Kidney glomerular epithelial cell (primary cell): ENCODE measurements at places on chromosomes 11 and 22.

DNA sequence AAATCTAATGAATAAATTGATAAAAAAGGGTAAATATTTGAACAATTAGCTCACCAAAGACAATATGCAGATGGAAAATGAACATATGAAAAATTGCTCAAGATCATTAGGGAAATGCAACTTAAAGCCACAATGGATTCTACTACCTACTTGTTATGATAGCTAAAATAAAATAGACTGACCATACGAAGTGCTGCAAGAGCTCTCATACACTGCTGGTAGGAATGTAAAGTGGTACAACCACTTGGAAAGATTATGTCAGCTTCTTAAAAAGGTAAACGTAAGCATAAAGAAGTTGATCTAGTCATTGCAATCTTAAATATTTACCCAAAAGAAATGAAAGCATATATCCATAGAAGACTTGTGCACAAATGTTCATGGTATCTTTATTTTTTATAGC, 504.2 kb upstream of the ARHGAP42 start:
- no peak for DNase-seq

- peak; percentile 34 for DNase-seq
Observed at GRCh38 chr11:12087075-12088004, 23.1 kb upstream of the MICAL2 start.

GRCh38 chr11:125036933-125037332, 26.2 kb upstream of the SLC37A2 start:
- peak; percentile 11 for DNase-seq

GRCh38 chr22:39524089-39524752, 3.9 kb downstream of the ATF4 start:
- no peak for DNase-seq

DNA sequence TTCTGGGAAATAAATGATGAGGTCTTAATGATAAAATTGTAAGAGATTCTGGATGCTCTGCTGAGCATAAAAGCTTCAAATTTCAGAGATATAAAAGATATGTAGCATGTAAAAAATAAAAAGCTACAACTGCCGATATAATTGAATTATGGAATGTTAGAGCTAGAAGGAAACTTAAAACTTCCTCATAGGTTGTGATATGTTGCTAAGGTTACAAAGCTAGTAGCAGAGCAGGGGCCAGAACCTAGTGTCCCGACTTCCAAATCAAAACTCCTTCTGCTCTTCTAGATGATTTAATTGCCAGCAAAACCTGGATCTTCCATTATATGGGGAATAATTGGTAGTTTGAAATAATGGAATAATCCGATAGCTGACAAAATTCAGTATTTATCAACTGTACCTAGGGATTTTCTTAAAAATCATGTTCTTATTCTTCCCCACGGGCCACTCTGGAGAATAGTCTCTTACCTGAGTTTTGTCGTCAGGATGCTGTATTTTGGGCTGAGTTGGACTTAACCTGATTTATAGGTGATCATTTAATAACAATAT, at the start of gene ASCL3:
TSS of gene ASCL3 (minus strand) at position 499 of the 549 bp plus-strand sequence. CDS start 4,855 bp downstream, outside the sequence.
- no peak for DNase-seq

- peak; percentile 34 for DNase-seq
Observed at GRCh38 chr22:30286813-30287647, 2.3 kb downstream of the CASTOR1 start.

GRCh38 chr11:75655605-75656004, 13.2 kb downstream of the MAP6 start:
- no peak for DNase-seq

DNA sequence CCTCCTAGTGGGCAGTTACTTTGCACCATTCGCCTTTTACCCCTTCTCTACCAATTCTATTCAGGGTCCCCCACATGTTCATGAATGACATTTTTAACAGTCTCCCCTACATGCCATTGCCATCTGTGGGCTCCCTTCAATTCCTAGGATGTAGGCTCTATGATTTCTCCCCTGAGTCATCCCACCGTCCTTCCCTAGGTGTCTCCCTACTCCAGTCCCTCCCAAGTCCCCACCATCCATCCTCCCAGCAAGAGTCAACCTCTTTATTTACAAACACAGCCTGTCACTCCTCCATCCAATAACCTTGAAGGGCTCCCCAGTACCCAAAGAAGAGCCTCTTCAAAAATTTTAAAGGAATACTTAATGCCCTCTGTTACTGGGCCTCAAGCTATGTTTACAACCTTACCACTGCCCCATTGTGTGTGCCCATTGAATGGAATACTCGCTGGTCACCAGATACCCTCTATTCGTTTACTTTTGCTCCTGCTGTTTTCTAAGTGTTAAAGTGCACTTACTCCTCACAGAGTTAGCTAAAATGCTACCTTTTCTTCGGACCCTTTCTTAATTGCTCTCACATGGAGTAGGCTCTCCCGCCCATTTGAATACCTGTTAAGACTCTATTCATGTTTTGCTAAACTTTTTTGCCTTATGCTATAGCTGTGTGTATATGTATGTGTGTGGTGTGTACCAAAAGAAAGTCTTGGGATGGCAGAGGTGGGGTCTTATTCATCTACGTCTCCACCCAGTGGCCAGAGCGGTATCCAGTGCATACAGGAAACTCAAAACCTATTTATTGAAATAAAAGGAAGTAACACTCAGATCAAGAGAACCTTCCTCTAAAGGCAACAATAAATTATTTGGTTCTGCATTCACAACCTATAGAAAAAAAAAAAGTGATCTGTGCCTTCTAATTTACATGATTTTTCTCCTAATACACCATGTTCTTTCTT, 235.8 kb upstream of the CCDC90B start:
- peak; percentile 29 for DNase-seq

- DNase-seq = peak; percentile 24
Observed at GRCh38 chr11:112789481-112789880, 171.7 kb upstream of the NCAM1 start.

DNA sequence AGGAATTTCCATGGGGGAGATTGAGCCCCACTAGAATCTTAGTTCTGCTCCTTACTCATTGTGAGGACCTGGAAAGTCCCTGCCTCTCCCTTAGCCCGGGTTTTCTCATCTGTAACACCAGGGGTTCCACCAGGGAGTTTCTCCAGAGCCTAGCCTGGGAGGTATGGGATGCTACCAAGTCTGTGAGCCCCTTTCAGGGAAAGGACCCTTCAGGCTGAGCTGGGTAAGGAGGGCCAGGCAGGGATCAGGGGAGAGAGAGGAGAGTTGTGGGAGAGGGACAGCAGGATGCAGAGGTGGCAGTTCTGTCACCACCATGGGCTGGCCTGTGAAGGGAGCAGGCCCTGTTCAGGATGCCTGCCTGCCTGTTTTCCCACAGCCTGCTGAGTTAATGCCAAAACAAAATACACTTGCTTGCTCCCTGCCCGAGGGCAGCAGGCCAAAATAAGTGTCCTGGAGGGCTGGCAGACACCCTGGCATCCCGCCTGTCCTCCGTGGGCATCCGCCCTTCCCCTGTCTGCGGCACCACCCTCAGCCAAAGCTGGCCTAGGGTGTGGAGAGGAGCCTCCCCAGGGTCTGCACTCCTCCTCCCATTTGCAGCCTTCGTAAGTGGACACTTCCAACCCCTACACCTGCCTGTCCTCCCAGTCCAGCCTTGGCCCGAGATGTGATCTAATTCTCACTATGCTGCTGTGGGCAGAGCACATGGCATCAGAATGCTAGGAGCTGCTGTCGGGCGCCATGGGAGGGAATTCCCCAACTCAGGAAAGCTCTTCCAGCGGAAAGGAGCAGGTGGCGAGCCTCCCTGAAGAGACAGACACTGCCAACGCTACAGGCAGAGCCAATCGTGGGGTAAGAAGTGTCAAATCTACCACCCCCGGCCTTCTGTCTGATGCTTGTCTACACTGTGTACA, 5.9 kb upstream of the FCHSD2 start:
- peak; percentile 25 for DNase-seq

GRCh38 chr22:37109242-37109917, at the start of gene TMPRSS6:
Gene TMPRSS6, minus strand, starts transcription at chr22:37109713. Its CDS starts 6,296 bp downstream, at chr22:37103417.
- no peak for DNase-seq

GRCh38 chr11:128905345-128906184, 14.4 kb downstream of the KCNJ5 start:
- no peak for DNase-seq

DNA sequence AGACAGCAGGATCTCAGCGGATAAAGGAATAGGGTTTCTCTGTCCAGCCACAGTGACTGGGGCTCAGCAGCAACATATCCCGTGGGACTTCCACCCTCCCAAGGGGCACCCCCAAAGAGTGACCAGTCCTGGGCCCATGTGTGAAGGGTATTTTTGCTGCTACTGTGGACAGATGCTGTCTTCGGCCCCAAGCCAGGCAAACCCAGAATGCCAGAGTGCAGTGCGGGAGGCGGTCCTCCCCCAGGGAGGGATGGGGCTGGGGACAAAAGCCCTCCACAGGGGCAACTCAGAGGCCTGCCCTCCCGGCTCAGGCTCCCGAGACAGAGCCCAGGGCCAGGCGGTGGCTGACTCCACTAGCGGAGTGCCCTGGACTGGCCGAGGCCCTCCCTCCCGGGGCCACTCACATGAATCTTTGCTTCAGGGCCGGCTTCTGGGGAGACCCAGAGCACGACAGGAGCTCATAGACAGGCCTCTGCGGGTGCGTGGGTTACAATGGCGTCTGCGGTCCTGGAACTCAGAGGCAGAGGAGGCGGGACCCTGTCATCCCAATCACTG, 34.7 kb upstream of the WNT7B start:
- DNase-seq = no peak

GRCh38 chr11:36073411-36074203, 129.7 kb downstream of the LDLRAD3 start:
- no peak for DNase-seq

GRCh38 chr11:108508653-108509593, 10.7 kb upstream of the POGLUT3 start:
- DNase-seq = no peak

- DNase-seq = no peak
Observed at GRCh38 chr22:32799496-32799895, 2.0 kb upstream of the TIMP3 start.

- DNase-seq = no peak
Observed at GRCh38 chr11:46345131-46345597, 2.1 kb upstream of the DGKZ start.

DNA sequence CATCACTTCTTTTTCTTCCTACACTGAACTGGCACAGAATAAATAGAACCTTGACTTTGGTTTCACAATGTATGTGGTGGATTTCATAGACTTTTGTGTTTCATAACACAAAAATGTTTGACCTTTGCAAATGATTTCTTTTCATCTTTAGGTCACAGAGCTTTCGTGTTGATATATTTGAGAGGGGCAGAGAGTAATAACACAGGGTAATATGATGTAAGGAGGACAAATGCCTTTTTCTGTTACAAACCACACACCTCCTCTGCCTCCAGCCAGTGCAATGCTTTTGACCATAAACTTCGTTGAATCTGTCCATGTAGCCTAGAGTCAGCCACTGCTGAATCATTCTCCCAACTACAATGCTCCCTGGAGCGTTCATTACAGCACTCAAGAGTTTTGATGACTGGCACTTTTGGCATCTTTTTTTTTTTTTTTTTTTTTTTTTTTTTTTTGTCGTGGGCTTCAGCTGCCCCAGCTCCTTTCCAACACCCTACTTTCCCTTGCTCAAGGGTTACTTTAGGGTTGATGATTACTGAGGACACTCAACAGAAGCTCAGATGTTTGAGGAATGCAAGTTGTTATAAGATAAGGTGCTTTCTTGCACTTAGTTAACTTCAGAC, 11.4 kb upstream of the CAT start:
- peak; percentile 98 for DNase-seq

DNA sequence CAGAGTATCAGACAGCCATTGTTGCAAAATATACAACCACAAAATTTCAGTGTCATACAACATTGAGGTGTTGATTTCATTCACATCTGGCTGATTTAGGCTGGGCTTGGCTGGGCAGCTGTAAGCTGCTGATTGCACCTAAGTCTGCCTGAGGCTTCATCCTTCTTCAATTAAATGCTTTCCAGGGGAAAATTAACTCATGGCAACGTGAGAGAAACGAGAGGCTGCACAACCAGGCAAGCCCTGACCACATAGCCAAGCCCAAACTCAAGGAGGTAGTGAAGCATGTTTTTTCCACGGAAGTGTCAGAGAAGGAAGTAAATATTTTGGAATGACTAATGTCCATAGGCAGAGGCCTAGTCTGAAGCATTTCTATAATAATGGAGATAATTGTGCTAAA, 273.8 kb upstream of the ZC3H12C start:
- no peak for DNase-seq

DNA sequence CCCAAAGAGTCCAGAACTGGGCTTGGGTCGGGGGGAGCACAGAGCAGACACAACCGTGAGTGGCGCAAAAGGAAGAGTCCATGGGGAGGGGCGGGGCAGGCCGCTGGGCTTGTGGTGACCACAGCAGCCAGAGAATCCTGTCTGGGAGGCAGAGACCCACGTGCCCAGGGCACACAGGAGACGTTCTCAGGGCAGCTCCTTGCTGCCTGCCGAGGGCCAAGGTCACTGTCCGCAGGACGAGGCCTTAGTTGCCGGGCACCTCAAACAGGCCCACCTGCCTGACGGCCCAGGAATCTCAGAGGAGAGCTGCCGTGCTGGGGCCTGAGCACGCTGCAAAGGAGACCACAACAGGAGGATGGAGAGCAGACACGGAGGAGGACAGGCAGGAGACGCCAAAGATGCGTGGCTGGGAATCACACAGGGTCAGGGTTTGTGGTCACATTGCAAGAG, 87.8 kb downstream of the MYEOV start:
- no peak for DNase-seq

- no peak for DNase-seq
Observed at GRCh38 chr22:43411040-43411868, 560 bp upstream of the MPPED1 start.

- no peak for DNase-seq
Observed at GRCh38 chr22:47076758-47077157, 314.3 kb downstream of the TBC1D22A start.

GRCh38 chr11:7088921-7089320, at the start of gene RBMXL2:
Gene RBMXL2, plus strand, starts transcription at chr11:7088998. Its CDS starts 123 bp downstream, at chr11:7089121.
- DNase-seq = no peak

DNA sequence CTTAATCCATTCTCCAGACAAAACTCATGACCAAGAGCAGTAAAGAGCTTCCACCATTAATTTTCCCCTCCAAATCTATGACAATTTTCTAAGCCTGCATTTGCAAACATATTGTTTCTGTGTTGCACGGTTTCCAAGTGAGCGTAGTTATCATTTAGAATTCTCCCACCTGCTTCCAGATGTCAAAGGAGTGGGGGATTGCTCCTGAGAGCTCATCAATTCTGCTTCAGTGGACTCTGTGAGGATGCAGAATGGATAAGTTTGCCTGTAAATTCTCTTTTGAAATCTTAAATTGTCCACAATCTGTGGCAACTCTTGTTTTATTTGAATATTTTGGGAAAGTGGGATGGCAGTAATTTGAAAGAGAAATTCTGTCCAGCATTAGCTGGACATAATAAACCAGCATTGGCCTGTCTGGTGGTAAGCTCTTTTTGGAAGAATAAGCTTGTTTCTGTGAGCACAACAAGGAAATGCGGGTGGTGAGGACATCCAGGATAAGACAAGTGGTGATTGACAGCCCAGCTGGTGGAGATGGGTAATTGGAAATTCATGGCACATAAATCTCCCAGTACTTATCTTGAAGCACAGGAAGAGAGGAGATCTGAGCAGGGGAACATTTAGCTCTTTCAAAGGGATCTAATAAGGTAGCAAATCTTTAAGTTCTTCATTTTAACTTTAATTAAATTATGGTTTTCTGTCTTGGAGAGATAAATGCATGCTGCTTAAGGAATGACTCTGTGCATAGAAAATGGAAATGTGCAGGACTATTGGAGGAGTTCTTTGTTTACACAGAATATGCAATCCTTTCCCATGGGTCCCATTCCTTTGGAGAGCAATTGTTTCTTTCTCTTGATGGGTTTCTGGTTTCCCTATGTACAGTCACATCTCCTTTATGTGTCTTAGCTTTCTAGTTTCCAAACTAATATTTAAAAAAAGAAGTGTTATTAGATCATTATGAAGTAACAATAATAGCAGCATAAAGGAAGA, 73.2 kb downstream of the FAT3 start:
- no peak for DNase-seq

- DNase-seq = no peak
Observed at GRCh38 chr11:2588809-2589537, 110.8 kb downstream of the KCNQ1OT1 start.
